ENCODE measurements at places on chromosomes 5 and 9.
A peak's percentile ranks its signal among the peaks of the same experiment; 100 is the strongest.

- DNase-seq: no peak
Measured at GRCh38 chr9:115633104-115633503, 515.1 kb upstream of the TNC start.

DNA sequence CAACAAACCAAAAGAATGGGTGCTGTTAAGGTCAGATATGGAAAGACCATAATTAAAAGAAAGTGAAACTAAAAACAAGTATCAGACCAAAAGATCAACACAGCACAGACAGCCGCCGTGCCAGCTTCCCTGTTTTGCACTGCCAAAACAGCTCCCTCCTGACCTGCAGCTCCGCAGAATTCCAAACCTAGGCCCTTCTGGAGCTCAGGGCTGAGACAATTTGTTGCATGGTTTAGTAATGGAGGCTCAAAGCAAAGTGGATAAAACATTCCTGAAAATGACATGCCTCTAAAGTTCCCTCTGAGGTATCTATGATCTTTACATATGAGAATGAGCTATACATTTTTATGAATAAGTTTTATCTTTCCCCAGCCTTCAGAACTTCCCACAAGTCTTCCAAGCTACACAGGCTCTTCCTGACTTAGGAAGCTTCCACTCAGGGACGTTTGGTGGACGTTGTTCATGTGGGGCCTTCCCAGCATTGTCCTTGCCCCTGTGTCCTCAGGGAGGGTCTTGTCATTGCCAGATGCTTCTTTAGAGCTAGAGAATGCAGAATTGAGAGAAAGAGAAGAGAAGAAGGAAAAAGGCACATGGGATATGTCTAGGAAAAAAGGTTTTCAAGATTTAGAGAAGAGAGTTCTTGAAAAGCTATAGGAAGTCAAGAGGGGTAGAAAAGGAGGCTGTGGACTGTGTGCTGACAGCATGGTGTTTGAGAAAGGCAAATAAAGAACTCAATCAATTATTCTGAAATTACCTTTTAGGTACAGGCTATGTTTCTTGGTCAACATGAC lies 28.4 kb upstream of the SSBP2 start:
- no peak for DNase-seq

DNA sequence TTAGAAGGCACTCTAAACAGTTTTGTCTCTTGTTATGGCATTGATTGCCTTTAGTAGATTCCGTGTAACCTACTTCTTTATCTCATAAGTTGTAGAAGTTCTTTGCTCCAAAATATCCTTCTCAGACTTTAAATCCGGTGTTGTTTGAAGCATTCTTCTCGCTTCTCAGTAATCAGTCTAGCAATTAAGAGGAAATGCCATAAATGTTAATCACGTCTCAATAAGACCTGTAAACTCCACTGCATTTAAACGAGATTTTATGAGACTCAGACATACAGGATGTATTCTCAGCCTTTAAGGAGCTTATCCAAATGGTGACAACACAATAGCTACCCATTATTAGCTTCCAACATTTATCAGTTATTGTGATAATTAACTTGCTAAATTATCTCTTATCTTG lies 7.7 kb upstream of the C5 start:
- no peak for DNase-seq

DNA sequence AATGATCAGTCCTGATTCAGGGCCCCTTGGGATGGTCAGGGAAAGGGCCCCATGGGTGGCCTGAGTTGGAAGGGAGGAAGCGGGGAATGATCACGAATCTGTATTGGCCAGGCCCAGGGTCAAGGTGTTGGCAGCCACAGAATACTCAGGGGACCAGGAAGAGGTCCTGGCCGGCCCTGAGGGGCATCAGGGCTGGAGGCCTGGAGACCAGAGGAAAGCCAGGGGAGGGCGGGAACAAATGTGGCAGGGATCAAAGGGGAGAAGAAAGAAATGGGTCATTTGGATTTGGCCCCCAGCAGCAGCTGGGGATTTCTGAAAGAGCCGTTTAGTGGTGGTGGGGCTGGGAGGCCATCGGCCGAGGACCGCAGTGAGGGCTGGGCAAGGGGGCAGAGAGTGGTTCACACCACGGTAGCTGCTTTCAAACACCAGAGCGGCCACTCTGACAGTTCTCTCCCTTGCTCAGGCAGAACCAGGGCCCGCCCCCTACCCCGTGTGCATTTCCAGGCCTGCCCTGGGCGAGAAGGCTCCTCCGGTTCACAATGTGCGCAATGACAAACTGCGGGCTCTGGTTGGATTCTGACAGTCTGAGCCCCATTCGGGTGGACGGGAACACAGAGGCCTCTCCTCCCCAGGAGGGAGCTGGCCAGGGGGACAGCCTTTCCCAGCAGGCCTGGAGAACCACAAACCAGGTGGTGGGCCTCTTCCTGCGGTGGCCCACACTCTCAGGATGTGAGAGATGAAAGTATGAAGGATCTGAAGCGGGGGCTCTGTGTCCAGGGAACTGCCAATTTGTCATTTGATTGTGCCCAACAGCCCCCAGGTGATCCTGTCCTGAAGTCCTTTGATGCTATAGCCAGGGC lies 220.3 kb upstream of the IER5L start:
- no peak for DNase-seq

GRCh38 chr5:29230591-29230990 lies 1962.9 kb upstream of the CDH6 start:
- DNase-seq: no peak

- peak; percentile 81 for DNase-seq
Measured at GRCh38 chr5:74017786-74018211, 391.8 kb downstream of the ARHGEF28 start.

GRCh38 chr5:171449426-171449825 lies 30.0 kb downstream of the FGF18 start:
- no peak for DNase-seq

DNA sequence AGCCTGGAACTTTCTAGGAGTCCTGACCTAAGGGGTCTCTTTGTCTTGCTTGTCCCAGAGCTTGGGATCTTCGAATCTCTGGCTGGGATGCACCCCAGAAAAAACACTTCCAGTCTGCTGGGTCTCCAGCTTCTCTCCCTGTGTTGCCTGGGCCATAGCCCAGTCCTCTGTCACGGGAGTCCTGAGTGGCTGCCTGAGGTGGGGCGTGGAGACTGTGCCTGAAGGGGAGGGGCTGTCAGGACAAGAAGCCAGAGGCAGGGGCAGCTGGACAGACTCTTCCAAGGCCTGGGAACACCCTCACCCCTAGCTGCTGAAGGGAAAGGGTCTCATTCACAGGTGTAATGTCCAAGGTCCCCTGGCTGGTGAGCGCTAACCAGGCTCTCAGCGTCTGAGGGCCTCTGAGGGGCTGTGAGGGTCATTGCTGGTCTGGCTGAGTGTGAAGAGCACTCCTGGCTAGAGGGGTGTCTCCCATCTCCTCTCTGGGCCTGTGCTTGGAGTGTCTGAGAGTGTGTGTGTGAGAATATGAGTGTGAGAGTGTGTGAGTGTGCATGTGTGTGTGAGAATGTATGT lies 20.4 kb upstream of the COL27A1 start:
- DNase-seq: no peak

DNA sequence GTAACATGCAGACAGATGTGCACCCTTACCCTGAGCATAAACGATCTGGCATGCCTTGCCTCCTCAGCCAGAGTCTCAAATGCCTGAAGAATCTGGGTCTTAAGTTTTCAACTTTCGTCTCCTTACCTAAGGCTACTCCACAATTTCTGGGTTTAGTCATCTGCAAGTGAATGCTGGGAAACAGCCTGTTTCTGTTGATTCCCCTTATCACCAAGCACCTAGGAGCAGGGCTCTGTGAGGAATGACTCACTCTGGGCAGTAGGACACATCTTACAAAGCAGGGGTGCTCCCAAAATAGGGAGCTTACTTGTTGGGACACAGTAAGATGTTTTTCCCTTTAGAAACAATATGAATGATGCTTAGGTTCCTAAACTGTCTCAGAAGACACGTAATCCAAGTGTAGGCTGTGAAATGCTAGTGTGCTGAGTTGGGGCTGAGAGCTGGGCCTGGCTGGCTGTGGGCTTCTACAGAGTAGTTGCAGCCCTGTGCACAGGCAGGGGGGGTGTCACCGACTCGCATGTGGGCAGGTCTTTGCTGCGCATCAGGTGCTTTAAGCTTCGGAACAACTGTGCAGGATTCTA lies 58.0 kb downstream of the DAP start:
- no peak for DNase-seq

- DNase-seq: no peak
Measured at GRCh38 chr5:126953640-126954039, 76.7 kb downstream of the MARCHF3 start.

- no peak for DNase-seq
Measured at GRCh38 chr9:123105490-123105889, 72.0 kb downstream of the GPR21 start.

GRCh38 chr5:171776770-171777759 lies 8.6 kb upstream of the SMIM23 start:
- no peak for DNase-seq

GRCh38 chr9:108444400-108445358 lies 411.1 kb downstream of the ACTL7B start:
- peak; percentile 84 for DNase-seq

- no peak for DNase-seq
Measured at GRCh38 chr5:169744336-169744735, 107.3 kb downstream of the DOCK2 start.

- DNase-seq: no peak
Measured at GRCh38 chr5:113748403-113748802, 234.9 kb downstream of the YTHDC2 start.

DNA sequence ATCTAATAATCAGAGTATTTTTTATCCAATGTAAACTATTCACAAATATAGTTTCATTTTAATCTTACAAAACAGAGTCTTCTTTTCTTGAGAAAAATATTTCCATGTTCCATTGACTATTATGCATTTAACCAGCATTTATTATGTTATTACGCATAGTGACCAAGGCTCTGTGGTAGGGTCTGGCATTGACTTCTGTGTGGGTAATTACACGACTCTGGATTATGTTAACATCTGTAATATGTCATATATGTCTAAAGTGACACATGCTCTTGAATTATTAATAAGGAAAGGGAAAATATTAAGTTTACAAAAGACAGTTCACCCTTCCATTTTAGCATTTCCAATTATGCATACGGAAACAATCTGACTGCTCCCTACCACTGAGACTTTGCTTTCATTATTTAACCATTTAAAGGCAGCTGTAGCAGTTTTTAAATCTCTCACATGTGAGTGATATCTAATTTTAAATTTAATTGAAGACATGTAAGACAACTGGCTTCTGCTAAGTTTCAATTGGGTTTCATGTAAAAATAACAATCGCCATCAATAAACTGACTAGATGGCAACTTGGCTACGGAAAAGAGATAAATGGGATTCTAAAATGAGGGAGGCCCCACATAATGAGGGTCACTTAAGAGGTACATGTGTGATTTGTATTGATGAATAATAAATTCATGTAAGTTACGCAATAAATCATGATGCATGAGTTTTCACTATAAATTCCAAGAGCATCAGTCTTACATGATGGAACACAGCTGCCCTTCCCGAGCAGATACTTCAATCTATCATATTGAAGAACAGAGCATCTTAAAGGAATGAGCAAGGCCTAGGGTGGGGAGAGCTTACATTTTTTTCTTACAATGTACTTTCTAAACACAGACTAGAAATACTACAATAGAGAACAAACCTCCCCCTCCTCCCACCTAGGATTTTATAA lies 1056.8 kb downstream of the MAT2B start:
- no peak for DNase-seq

DNA sequence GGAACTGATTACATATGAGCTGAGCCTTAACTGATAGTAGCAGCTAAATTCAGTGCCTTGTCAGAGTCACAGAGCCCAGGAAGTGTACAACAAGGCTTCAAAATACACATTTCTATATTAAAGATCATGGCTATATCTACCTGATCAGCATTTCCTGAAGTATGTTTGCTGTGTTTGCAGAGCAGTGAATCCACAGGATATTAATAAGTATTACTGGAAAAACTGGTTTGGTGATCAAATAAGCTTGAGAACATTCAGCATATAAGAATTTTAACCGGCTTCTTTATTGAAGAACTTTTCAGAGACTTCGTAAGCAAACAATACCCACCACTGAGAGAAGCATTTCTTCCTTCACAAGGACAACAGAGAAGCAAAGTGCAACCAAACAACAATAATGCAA lies 227.0 kb downstream of the ELAVL2 start:
- DNase-seq: no peak

- no peak for DNase-seq
Measured at GRCh38 chr5:153794327-153794726, 244.4 kb downstream of the FAM114A2 start.

- peak; percentile 8 for DNase-seq
Measured at GRCh38 chr5:134524826-134525682, at the start of gene JADE2. JADE2 (plus strand) TSS chr5:134525670; CDS start chr5:134535858, 10,188 bp downstream.

- no peak for DNase-seq
Measured at GRCh38 chr5:123950701-123951581, 439.0 kb downstream of the CSNK1G3 start.

- no peak for DNase-seq
Measured at GRCh38 chr5:64451551-64451950, 54.3 kb upstream of the RGS7BP start.

- DNase-seq: no peak
Measured at GRCh38 chr5:69292306-69292705, 40.3 kb downstream of the CCDC125 start.

DNA sequence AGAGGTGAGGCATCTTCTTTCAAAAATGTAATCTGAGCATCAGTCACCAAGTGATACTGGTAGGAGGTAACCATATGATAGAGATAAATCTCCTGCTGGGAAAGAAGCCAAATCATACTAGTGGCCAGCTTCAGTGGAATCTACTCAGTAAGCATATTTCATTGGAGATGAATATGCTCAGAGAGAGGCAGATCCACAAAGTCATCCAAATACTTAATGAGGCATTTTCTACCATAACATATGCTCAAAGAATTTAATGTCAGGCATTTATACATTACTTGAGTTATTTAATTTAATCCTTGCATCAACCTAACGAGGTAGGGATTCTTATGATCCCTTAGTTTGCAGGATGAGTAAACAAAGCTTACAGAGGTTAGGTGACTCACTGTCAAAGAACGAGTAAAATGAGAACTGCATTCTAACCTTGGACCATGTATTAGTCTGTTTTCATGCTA lies 50.9 kb upstream of the DMRTA1 start:
- no peak for DNase-seq

- no peak for DNase-seq
Measured at GRCh38 chr9:79564105-79564504, 7.7 kb upstream of the TLE4 start.

- DNase-seq: no peak
Measured at GRCh38 chr5:115584501-115584900, 17.8 kb downstream of the TICAM2 start.

DNA sequence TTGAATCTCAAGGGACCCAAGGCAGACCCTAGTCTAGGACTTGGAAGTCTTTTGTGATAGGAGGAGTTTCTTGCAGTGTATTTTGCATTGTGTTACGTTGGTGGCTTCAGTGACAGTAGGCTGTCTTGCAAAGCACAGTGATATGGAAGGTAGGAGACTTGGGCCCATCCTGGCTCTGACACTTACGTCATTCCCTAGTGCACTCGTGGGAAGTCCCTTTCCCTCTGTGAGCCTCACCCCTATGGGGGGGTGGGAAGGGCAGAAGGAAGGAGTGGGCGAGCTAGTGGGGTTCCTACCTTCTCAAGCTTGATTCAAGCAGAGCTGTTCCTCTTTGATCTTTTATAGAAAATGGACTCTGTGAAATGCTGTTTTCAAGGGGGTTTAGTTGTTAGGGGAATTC lies 9.2 kb upstream of the TEX53 start:
- DNase-seq: no peak

All from NCI-H1092 (cell line).